ENCODE measurements at places on chromosomes 4 and X.
A peak's percentile ranks its signal among the peaks of the same experiment; 100 is the strongest.

DNA sequence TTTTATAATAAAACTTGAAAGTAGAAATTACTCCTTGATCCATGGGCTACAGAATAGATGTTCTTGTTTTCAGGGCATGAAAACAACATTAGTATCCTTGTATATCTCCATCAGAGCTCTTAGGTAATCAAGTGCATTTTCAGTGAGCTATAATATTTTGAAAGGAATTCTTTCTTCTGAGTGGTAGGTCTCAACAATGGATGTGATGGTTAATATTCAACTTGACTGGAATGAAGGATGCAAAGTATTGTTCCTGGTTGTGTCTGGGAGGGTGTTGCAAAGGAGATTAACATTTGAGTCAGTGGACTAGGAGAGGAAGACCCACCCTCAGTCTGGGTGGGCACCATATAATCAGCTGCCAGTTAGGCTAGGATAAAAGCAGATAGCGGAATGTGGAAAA is 100.1 kb downstream of the LCORL start:
- DNase-seq = peak; percentile 7

DNA sequence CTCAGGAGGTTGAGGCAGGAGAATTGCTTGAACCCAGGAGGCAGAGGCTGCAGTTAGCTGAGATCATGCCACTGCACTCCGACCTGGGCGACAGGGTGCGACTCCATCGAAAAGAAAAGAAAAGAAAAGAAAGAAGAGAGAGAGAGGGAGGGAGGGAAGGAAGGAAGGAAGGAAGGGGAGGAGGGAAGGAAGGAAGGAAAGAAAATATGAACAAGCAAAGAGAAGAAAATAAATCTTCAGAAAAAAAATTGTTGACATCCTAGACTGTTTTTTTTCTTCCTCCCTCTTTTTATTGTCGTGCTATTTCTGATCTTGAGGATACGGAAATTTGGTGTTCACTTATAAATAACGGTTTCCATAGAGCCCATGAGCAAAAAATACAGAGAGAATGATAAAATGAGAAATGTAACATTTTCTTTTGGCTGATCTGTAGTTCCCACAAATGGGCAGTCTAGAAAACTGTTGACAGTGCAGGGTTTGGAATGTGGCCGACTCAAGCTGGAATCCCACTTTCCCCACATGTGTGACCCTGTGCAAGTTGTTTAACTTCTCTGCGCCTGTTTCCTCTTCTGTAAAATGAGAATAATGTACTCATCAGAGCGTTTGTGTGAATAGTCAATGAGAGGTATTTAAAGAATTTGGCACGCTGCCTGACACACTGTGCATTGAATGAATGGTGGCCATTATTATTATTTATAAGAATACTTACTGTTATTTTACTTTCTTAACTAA is 19.4 kb downstream of the SORBS2 start:
- peak; percentile 49 for DNase-seq

DNA sequence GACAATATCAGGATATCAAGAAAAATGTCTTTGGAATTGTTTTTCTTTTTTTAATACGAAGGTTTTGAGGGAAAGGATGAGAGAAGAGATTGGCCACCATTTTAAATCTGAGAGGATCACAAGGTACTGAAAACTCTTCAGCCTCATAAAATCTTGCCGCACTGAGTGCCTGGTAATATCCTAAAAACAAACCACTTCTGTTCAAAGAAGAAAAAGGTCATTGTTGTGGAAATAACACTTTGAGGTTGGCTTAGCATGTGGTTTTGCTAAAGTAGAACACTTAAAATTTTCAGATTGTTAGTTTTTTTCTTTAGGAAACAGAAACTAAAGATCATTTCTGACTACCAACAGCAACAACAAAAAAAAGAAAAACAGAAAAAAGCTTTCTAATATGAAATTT is 1.0 kb upstream of the CLDN22 start:
- no peak for DNase-seq

DNA sequence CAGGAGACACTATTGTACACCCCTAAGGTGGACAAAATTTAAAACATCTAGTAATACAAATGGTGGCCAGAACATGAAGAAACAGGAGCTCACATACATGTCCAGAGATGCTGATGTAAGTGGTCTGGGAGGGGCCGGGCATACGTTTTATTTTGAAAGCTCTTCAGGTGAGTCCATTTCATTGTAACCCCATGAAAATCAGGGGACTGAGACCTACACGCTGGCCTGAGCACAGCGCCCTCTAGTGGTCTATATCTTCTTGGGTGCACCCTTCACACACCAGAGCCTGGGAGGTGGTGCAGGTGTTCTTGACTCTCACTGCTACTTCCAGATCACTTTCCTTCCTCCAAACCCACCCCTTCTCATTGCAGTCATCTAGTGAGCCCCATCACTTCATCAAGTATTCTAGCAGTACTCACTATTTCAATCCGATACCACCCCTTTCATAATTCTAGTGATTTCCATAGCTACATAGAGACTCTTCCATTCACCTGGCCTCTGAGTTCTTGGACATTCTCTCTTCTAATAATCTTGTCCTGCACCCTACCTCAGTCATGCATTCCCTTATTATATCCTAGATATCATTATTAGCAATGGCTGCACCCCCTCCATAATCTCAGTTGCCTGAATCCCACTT is 4.3 kb upstream of the TLR6 start:
- DNase-seq = peak; percentile 60

DNA sequence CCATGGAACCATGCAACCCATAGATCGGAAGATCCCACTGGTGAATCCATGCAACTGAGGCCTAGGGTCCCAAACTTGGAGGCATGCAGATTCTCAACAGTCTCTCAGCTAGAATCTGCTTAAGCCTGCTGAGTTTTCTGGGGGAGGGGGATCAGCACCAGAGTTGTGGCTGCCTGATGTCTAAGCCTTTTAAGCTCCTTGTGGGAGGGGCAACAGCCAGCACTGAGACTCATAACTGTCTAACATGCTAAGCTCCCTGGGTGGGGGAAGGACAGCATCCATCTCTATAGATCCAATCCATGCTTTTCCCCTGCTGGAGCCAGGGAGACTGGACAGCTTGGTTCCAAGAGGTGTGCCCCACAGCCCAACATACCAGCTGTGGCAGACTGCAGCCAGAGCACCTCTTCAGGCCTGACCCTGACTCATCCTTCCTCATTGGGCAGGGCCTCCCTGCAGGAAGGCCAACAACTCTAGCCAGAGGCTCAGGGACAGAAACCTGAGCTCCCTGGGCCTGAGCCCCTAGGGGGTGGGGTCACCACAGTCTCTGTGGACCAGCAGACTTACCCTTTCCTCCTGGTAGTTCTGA is 300.1 kb upstream of the SLC7A11 start:
- DNase-seq = no peak

GRCh38 chr4:52628543-52628942 is 30.6 kb downstream of the USP46 start:
- no peak for DNase-seq

DNA sequence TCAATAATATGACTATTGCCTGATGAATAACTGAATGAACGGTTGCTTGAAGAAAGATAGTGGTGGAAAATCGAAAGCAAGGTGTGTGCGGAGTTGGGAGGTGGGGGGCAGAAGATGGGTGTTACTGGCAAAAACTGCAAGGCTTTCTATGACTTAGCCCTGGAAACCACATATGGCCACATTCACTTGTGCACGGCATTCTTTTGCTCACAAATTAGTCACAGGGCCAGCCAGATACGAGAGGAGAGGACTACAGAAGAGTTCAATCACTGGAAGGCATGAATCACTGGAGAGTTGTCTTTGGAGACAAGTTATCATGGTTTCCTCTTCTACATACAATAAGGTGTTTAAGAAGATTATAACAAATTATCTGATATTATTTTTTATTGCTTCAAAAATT is 626.5 kb upstream of the CPEB2 start:
- DNase-seq = no peak

DNA sequence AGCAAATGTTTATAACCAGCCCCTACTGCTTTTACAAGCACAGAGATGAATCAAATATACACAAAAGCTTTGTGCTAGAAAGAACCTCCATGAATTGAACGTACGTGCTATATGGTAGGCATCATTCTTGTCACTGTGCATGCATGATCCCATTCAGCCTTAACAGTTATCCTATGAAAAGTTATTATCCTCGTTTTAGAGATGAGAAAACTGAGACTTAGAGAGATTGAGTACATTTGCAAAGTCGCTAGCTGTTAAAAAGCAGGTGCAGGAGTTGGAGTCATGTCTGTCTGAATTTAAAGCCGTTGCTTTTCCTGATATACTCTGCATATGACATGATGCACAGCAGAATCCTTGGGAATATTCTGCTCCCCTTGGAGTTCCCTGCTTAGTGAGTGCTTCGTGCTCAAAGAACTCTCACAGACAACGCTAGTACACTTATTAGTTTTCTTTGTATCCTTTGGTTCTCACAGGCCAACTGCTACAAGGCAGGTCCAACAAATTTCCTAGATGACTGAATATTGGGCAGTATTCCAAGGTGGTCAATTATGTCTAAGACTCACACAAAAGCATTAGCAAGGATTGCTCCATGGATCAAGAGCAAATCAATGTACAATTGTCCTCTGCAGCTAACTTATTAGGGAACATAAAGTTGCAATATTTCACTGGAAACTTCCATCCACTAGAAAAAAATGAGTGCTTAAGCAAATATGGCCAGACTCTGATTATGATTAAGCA is 42.8 kb upstream of the TRIM2 start:
- DNase-seq = no peak

GRCh38 chrX:21934414-21934813 is 6.1 kb upstream of the SMS start:
- no peak for DNase-seq

GRCh38 chrX:40878766-40879165 is 143.4 kb upstream of the MED14 start:
- no peak for DNase-seq

GRCh38 chr4:152935631-152936445 is at the start of gene FHDC1:
Gene FHDC1 (plus strand): TSS chr4:152936323. CDS start chr4:152943058, 6,735 bp downstream.
- peak; percentile 23 for DNase-seq

DNA sequence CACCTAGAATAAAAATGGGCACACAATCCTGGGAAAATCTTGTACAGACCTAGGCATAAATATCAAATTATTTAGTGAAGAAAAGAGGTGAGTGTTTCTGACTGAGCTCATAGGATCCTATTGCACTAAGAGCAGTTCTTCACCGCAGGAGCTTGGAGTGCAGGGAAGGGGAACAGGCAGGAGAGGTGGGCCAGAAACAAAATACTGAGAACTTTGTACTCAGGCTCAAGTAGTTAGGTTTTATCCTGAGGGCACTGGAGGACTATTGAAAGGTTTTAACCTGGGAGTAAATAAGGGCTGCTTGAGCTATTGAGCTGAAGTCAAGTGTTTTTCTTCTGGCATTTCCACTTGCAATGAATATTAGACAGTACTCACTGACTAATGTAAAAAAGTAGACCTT is 12.2 kb downstream of the EPHA5 start:
- no peak for DNase-seq

DNA sequence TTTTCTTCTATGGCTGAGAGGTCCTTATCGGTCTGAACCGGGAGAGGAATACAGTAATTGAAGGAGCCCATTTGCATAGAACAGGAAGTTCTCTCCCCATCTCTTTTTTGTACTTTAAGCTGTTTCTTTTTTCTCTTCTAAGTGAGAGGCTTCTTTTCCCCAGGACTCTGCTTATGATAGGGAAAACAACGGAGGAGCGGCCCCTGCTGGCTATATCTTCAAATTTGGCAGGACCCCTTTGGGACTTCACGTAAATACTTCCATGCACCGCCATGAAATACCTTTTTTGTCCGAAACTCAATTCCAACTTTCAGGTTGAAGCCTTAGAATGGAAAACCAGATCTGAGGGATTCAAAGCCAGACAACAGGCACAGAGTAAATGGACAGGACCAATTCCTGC is 1153.0 kb upstream of the INTU start:
- DNase-seq = no peak

GRCh38 chr4:102598762-102599374 is 97.7 kb downstream of the NFKB1 start:
- no peak for DNase-seq

DNA sequence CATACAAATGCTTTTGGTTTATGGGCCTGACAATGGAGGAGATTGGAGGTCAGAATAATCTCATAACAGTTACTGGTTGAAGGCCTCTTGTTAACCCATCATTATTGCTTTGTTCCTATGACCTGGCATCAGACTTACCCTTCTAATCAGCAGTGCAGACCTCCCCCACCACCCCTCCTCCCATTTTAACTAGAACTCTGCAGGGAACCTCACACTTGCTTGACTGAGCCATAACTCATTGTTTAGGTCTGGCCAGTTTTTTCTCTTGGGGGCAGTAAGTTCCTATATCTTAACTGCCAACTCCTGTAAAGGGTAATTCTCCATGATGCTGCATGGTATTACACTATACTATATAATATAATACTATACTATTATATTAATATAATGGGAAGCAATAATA is 609.3 kb downstream of the IL1RAPL1 start:
- DNase-seq = no peak

- DNase-seq = no peak
These were observed 173.8 kb downstream of the AR start for GRCh38 chrX:67717571-67717970.

- peak; percentile 58 for DNase-seq
These were observed 306.3 kb downstream of the ANK2 start for GRCh38 chr4:113355550-113356371.

DNA sequence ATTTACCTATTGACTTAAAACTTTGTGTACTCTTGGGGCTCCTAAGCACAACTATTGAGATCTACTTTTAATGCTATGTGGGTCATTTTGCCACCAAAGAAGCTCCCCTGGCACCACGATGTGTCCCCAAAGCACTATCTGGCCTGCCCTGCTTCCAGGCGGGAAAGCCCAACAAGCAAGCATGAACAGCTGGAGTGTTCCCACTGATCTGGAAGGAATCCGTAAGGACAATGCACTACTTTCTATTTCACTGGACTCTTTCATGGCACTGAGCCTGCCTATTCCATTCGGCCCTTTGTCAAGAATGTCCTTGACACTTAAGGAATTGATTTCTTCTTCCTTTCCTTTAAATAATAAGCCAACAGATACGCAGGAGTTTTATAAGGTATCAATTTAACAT is 38.8 kb downstream of the GRIA3 start:
- DNase-seq = no peak

- DNase-seq = no peak
These were observed 182.3 kb downstream of the RPA4 start for GRCh38 chrX:97065973-97066372.

DNA sequence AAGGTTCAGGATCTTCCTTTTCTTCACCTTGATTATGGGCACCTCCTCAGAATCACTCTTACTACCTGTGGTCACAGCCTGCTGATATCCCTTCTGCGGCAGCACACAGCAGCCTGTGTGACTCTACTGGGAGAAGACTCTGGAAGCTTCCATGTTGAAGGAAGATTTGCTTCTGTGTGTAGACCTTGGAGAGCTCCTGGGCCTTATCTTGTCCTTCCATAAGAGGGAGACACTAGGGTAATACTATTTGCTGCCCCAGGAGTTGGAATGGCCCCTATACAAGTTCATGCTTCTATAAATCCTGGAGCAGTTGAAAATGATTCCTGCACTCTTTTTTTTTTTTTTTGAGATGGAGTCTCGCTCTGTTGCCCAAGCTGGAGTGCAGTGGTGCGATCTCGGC is 10.2 kb upstream of the SUPT20HL1 start:
- no peak for DNase-seq

Measured in ACHN (cell line).